ENCODE measurements at places on chromosomes 5 and 9. TPM values are rescaled to one million over a fixed set of nuclear protein-coding genes. Genes with fewer than 3 reads are reported as not detected.

The C9orf153 gene
- total RNA-seq, result not detected

The GADD45G gene
- 0.41 TPM for total RNA-seq

The CBY3 gene
- total RNA-seq, result not detected

The GABRP gene
- total RNA-seq, result 0.14 TPM

The MLANA gene
- not detected for total RNA-seq

The PPIC gene
- total RNA-seq, result 26.8 TPM

The TMOD1 gene
- 0.08 TPM for total RNA-seq

The MUSK gene
- not detected for total RNA-seq

The ITK gene
- total RNA-seq, result not detected

The PGM5 gene
- total RNA-seq, result 0.79 TPM

The OTP gene
- total RNA-seq, result not detected

The OR1Q1 gene
- total RNA-seq, result not detected

The ROPN1L gene
- total RNA-seq, result 0.21 TPM

The LCN12 gene
- total RNA-seq, result not detected

The OTULINL gene
- 1.0 TPM for total RNA-seq

The DPYSL3 gene
- total RNA-seq, result 42.4 TPM

The RNF224 gene
- not detected for total RNA-seq

The KIF3A gene
- total RNA-seq, result 10.6 TPM

The BAAT gene
- not detected for total RNA-seq

The HNRNPA0 gene
- total RNA-seq, result 14.7 TPM

The EGFLAM gene
- total RNA-seq, result 3.5 TPM

The ASS1 gene
- total RNA-seq, result 50.8 TPM
